ENCODE measurements at places on chromosomes 3 and 15.

DNA sequence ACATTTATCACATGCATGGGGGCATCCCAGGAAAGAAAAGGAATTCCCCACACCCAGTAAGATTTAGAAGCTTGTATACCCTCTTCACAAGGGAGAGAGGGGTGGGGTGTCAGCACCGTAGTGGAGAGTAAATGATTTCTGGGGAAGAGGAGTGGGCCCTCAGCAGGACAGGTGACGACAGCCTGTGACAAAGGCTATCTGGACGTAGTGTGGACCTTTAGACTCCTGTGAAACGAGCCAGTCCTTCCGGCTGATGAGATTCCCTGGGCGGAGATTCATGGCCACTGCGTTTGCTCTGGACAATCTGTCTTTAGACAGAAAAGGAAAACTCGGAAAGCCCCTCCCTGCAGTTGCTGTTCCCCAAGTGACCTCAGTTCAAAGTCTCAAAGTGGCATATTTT, 1.7 kb upstream of the FAM3D start:
- no peak for DNase-seq

DNA sequence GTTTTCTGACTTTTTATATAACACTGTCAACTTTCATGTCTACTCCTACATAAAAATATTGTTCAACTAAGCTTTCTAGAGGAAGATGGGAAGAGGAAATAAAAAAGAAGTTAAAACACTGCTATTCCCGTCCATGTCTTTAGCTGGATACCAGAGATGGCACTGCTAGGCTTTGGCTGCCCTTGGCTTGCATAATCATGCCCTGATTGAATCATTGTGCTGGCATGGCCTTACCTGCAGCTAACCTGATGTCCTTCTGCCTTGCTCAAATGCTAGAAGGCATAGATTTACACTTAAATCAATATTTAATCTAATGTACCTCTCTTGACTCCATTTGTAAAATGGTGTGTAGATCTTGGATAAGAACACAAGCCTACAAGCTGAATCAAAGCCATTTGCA, 539.7 kb upstream of the IL12A start:
- DNase-seq, result no peak

DNA sequence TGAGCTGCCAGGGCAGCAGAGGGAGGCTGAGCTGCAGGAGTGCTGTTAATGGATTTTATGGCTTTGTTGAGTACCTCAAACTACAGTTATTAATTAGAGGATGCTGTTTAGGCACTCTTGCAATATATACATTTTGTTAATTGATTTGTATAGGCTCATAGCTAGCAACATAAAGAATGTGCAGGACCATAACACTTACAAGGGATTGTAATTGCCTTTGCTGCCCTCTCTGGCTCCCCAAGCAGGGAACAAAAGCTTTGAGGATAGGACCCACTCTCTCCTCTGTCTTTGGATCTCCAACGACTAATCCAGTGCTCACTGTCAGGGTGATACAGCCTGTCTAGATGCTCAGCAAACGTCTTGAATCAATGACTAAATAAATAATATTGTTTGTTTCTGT, 1.2 kb upstream of the CLSTN2 start:
- DNase-seq, result no peak

DNA sequence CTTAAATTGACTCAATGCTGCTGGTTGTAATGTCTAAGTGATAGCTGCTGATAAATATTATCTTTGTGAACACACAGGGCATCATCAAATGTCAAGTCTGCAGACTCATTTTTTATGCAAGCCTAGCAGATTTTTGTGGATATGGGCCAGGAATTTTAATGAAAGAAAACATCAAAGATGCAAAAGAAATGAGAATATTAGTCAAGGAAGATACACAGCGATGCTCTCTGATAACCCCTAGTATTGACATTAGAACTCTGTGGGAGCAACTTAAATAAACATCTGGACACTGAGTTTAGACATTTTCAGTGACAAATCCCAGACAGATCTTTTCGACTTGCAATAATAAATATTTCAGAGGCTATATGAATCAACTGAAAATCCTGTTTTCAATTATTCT, 28.3 kb downstream of the POLR2M start:
- DNase-seq, result peak; percentile 24

- DNase-seq, result no peak
These were observed 340.7 kb upstream of the DNAJC19 start for GRCh38 chr3:181330257-181330656.

DNA sequence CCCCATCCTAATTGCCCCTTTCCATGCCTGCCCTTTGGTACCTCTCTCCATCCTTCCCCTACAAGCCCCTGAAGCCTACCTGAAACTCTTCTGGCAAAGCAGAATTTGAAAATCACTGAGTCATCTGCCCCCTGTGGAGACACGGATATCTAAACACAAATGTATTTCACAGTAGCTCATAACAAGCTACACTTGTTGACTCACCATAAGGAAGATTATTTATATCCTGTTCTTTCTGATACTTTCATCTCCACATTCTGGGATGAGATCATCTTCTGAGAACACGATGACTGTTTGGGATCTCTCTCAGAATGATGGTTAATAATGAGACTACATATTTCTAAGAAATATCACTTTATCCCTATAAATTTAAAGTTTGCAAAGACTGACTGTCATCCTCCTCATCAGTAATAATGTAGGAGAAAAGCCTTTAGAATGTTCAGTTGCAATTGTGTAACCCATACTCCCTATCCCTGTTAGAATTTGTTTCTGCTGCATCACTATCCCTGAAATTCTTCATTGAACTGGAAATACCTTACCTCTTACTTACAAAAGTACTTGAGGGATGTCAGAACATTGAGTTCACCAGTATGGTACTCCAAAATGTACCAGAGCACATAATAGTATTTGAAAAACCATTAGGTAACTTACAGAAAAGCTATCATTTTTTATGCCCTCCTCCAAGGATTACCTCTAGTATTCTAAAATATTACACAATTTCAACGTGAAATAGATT, 116.1 kb upstream of the IL12A start:
- peak; percentile 75 for DNase-seq

- no peak for DNase-seq
These were observed 15.9 kb upstream of the DOCK3 start for GRCh38 chr3:50658831-50659230.

- no peak for DNase-seq
These were observed 782.2 kb downstream of the VGLL3 start for GRCh38 chr3:86208772-86209171.

DNA sequence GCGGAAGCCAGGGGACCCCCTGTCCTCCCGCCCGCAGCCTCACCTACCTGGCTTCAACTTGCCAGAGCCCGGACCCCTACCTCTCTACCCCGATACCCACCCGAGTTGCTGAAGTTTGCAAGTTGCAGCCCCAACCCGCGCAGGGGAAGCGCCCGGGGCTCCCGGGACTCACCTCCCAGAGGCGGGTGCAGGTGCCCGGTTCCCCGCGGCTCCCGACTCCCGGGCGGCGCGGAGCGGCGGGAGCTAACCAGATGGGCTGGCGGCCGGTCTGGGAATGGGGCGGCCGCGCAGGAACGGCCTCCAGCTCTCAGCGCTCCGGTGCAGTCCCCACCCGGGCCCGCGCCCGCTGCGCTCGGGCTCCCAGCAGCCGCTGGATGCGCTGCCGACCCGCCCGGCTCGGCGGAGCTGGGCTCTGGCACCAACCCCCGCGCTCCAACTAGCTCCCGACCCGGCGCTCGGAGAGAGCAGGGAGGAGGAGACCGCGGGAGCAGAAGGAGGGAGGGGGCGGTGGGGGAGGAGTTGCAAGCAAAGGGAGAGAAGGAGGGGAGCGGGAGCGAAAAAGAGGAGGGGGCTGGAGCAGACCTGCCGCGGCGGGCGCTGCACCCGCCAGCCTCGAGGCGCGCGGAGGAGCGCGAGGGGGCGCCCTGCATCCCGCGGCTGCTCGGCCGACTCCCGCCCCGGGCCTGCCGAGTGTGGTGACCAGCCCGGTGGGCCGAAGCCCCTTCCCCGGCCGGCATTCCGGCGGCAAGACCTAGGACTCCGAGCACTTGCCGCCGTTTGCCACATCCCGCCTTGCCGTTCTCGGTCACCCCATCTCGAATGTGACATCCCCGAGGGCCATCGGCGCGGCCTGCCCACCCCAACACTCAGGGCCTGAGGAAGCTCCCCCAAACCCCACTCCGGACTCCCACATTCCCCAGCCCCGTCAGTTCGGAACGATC, at the start of gene SEMA5B:
Gene SEMA5B (minus strand): TSS at position 472 of the 941 bp plus-strand sequence. CDS start 66,500 bp downstream, outside the sequence.
- DNase-seq, result peak; percentile 57

GRCh38 chr3:101962055-101962454, 112.7 kb downstream of the NFKBIZ start:
- DNase-seq, result no peak
